Renal cortical epithelial cell (primary cell): ENCODE measurements at places on chromosomes 11 and 22. TPM values are rescaled to one million over a fixed set of nuclear protein-coding genes. Genes with fewer than 3 reads are reported as not detected.
A peak's percentile ranks its signal among the peaks of the same experiment; 100 is the strongest.

DNA sequence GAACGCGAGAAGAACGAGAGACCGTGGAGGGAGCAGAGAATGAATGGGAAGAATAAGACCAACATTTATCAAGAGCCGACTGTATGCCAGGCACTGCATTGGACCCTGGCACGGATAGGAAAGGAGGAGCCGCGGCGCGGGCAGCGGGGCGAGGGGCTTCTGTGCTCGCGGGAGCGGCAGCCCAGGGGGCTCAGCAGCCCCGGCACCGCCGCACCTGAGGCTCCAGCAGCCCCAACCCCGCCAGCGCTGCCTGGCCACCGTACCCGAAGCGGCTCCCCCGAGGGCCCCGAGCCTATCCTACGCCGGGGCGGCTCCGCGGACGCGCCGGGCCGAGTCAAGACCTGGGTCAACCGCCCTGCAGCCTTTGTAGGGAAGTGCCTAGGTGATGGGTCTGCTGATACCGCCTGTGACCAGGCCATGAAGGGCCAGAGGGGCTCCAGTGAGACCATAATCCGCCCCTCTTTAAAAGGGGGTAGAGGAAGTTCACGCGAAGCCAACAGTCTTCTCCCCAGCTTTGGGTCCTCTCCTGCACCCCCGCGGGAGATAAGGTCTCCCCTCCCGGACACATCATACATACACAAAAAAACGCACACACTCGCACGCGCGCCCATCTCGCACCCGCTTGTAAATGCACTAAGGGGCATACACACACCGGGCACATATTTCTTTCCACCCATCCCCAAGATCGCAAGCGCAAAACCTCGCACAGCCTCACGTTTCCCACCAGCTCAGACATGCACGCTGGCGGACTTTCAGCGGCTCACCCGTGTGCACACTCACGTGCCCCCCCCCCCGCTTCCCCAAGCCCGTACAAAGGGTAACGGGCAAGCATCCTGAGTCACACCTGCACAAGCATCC, 935 bp upstream of the RTN4RL2 start:
- DNase-seq, result no peak

DNA sequence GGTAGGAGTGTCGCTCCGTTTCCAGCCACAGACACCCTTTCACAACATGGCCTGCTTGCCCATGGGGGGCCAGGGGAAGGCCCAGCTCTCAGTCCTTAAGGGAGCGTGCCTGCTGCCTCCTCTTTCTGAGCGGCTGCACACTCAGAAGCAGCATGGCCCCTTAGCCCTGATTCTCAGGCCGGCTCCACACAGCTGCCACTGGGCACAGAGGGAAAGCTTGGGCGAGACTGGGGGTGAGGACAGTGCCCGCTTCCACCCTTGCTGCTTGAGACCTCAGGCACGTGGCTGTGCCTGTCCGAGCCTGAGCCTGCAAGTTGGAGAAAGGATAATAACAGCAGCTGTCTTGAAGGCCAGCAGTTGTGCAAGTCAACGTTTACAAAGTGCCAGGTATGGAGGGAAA, 416.3 kb downstream of the SHANK2 start:
- no peak for DNase-seq

GRCh38 chr11:117978991-117979390, 7.2 kb upstream of the IL10RA start:
- DNase-seq, result no peak

- no peak for DNase-seq
These were observed at the start of gene POU2AF3 for GRCh38 chr11:111298413-111299100. TSS of gene POU2AF3 (plus strand) at chr11:111298546. CDS start at chr11:111298582, 36 bp downstream.

DNA sequence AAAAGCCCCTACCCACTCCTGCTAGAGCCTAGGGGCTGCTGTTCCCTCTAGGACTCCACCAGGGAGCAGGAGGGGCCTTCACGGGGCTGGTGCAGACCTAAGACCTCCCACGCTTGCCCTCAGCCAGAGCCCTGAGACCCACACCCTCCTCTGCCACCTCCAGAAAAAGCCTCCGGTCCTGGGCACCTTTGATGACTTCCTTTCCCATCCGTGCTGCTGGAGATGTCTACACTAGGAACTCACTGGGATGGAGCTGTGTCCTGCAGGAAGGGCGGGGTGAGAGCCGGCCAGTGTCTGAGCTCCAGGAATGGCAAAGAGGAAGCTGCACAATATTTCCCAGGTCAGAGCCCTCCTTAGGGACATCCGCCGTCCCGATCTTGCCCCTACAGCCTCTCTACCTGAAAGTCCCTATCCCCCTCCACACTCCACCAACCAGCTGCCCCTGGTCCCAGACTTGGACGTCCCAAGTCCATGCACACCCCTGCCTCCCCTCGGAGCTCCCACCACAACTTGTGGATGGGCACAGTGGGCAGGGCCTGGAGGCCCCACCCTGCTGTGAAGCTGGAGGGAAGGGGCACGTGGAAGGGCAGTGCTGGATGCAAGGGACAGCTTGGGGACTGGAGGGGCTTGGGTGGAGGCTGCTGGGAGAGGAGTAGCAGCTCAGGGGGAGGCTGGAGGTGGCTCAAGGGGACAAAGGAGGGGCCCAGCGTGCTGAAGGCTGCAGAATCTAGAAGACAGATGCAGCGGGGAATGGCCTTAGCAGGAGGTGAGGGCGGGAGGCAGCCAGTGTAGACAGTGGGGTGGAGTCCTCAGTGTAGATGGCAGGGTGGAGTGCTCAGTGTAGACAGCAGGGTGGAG, 13.5 kb upstream of the LRP5 start:
- no peak for DNase-seq

DNA sequence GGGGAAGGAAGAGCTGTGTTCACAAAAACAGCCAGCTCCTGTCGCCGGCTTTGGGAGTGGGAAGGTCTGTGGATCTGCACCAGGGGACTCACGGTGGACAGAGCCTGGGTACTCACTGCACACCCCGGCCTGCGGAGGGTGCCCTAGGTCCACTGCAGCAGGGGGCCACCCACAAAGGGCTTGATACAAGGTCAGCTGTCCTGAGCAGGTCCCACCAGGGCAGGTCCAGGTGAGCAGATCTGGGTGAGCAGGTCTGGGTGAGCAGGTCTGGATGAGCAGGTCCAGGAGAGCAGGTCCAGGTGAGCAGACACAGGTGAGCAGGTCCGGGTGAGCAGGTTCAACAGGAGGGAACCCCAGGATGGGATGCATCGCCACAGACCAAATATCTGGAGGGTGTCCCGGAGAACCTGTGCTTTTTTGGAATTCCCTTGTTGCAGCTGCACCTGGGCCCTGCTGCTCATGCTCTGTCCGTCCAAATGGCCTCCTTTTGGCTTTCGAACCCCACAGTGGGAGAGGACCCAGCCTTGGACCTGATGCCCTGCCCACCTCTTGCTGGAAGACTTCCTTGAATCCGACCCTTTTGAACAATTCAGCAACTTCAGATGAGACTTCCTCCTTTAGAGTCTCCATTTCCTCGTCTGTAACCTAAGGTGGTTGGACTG, 485.3 kb downstream of the TBC1D22A start:
- DNase-seq, result no peak

- DNase-seq, result no peak
These were observed 144.8 kb downstream of the WNT7B start for GRCh38 chr22:45832180-45832579.

GRCh38 chr22:26529345-26529744, 17.1 kb upstream of the TFIP11 start:
- peak; percentile 68 for DNase-seq

SC5D gene
- 51.0 and 73.3 TPM in 2 replicates for total RNA-seq

- DNase-seq, result no peak
These were observed 59.1 kb upstream of the ANO5 start for GRCh38 chr11:22133776-22134175.

DNA sequence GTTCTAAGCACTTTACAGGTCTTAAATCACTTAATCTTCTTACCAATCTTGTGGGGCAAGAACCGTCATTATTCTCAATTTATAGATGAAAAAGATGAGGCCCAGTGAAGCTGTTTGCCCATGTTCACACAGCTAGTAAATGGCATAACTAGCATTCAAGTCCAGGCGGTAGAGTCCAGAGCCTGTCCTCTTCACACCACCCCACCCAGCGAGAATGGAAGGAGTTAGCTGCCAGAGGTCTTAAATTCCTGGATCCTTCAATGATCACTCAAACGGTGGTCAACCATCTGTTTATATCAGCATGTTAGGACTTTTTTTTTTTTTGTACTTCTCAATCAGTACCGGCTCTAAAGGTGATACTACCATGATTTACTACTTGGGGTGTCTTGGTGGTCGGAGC, 43.3 kb downstream of the PARVA start:
- DNase-seq, result no peak

RFPL2 gene
- 0.10 TPM in 1 of 2 replicates, not detected in the other for total RNA-seq

C1QTNF4 gene
- not detected in 2 replicates for total RNA-seq

ANO1 gene
- total RNA-seq, result 0.05 TPM in 1 of 2 replicates, not detected in the other

NLRP6 gene
- total RNA-seq, result not detected in 2 replicates

GRCh38 chr11:101912823-101913284, 2.0 kb upstream of the CEP126 start:
- DNase-seq, result peak; percentile 21

DNA sequence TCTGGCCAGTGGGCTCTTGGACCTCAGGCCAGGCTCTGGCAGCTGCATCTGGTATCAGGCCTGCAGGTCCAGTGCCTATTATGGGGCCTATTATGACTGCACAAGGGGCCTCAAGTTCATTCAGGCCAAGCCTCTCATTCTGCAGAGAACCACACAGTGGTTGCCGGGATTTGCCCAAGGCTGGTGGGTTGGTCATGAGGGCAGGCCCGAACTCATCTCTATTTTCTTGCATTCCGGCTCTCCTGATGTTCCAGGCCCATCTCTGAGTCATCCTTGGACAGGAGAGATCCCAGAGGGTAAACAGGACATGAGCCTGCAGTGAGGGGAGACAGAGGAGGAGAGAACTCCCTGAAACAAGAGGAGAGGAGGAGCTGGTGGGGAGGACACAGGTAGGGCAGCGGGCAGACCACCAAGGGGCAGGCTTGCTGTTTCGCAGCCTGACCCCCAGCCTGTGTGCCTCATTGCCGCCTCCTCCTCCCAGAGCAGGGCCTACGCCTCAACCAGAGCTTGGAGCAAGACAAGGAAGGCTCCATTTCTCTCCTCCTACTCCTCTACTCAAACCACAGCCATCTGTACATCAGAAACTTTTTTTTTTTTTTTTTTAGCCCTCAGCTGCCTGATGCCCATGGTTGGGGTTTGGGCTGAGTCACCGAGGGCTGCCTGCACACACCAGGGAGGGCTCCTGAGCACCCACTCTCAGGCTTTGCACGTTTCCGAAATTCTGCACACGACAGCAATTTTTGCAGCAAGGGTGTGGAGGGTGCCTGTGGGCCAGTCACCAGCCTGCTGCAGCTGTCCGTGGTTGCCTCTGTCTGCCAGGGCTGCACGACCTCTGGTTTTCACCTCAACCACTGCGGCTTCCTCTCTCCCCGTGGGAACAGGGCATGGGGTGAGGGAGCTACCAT, 12.7 kb upstream of the TREH start:
- peak; percentile 66 for DNase-seq

P2RY6 gene
- 3.6 and 10.9 TPM in 2 replicates for total RNA-seq

DNA sequence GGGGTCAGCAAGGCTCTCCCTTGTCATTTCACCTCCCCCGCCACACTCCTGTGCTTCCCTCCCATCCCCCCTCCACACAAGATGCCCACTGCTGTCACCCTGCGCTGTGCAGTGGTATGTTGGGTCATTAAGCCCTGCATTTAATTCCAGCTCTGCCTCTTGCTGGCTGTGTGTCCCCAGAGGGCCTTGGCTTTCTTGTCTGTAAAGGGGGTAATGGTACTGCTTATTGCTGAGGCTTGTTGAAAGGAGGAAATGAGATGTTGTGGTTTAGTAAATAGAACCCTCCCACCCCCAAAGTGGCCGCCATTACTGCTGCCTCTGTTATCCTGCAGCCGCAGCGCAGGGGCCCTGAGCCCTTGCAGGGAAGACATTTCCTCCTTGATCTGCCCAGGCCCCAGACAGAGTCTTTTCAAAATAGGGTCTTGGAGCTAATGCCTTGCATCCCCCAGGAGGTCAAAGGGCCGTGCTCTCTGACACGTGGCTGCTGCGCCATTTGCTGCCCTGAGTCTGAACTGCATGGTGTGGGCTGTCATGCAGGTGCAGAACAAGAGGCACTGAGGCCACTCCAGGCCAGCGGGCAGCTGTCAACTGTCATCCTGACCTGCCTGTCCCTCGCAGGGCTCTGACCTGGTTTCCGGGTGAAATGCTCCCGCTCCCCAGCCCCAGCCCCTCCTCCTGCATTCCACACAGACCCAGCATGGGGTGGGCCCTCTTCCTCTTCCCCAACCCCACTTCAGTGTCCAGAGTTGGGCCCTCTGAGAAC, 18.7 kb downstream of the PVALB start:
- no peak for DNase-seq

DNA sequence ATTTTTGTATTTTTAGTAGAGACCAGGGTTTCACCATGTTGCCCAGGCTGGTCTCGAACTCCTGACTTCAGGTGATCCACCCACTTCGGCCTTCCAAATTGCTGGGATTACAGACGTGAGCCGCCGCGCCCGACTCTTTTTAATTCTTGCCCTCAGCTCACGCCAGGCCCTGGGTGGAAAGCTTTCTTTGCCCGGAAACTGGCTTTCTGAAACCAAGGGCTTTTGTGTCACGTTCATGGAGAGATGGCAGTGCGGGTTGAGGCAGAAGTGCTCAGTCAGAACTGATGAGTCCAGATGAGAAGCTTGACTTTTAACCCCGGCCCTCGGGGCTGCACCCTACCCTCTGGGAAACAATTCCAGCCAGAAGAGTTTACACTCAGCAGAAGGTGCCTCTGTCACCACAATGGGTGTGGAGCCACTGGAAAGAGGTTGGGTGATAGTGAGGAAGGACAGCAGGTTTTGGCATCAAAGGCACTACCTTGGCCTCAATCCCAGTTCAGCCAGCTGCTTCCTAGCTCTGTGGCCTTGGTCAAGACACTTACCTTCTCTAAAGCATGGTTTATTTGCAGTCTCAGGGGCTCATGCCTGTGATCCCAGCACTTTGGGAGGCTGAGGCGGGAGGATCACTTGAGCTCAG, 890 bp upstream of the ARFGAP3 start:
- DNase-seq, result no peak

OR52H1 gene
- total RNA-seq, result 0.10 TPM in 1 of 2 replicates, not detected in the other

GRCh38 chr11:44805596-44805995, 78.8 kb downstream of the TSPAN18 start:
- peak; percentile 45 for DNase-seq

DNA sequence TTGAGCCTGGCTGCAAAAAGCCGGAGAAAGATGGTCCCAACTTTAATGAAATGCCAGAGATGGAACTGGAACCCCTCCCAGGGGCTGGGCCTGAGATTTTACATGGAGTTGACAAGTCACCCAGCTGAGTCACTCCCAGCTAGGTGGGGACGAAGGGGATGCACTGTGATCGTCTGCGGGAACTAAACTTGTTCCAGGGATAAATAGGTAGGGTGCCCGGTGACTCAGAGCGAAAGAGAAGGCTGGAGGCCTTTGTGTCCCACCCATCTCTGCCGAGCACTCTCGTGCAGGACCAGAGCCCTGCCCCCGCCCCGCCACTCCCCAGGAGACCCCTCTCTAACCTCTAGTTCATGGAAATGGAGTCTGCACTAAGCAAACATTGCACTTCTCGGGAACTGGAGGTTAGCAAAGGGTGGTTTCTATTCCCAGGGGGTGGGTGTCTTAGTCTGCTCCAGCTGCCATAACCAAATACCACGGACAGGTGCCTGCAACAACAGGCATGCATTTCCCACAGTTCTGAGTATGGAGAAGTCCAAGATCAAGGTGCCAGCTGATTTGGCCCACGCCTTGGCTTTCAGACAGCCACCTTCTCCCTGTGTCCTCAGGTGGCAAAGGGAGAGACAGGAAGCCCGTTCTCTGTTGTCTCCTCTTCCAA, 60.7 kb upstream of the FADD start:
- DNase-seq, result no peak

GRCh38 chr11:79265756-79266322, 175.0 kb downstream of the TENM4 start:
- DNase-seq, result no peak

GRCh38 chr11:33867996-33868646, 23.8 kb downstream of the LMO2 start:
- DNase-seq, result no peak
